ENCODE measurements at places on chromosomes 6 and 20.

DNA sequence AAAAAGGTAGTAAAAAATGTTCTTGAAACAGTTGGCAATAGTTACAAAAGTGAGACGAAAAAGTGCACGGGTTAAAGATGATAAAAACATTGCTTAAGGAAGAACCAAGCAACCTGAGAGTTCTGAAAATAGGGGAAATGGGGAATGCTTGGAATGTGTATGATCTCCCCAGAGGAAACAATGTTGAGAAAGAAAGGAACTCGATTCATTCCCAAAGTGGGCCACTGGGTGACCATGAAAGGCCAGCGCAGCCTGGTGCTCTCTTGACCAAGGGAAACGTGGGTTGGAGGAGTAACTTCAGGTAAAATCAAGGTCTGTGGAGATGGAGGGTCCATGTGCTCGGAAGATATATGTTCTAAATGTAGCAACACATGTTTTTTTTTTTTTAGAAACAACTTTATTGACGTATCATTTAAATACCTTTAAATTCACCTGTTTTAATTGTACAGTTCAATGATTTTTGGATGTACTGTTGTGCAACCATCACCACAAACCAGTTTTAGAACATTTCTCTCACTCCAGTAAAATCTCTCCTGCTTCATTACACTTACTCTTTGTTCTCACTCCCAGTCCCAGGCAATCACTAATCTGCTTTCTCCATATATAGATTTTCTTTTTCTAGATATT is 34.5 kb upstream of the CEP85L start:
- DNase-seq, result no peak

GRCh38 chr6:4451081-4451480 is 315.7 kb upstream of the ECI2 start:
- no peak for DNase-seq

DNA sequence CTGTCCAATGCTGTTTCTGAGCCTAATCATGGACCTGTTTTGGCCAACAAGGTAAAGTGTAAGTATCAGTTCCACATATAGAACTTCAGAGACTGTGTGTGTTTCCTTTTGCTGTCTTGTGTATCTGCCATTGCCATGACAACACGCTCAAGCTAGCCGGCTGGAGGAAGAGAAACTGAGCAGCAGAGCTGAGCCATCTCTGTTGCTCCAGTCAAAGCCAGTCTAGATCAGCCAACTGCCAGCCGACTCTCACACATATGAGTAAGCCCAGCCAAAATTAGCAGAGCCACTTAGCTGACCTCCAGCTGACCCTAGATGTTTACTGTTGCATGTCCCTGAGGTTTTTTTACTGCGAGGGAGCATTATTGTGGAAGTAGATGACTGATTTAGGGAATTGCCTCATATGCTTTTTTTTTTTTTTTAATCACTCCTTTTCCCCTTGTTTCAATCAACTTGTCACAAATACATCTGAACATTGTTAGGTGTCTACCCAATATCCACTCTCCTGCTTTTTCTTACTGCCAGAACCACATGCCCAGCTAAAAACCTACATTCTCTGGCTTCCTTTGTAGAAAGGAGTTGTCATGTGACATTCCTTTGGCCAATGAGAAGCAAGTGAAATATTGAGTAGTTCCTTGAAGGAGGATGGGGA is 304.3 kb upstream of the SUPT3H start:
- peak; percentile 77 for DNase-seq

DNA sequence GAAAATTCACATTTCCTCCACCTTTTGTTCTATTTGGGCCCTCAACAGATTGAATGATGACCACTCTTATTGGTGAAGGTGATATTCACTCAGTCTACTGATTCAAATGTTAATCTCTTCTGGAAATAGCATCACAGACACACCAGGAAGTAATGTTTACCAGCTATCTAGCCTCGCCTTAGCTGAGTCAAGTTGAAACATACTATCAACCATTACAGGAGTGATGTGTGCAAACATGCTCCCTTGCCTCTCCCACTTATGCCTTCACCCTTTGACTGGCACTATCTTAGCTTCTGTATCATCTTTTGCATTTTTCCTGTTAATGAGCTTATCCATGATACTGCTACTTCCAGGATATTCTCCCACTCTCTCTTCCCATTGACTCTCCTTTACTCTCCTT is 191.9 kb downstream of the CENPW start:
- no peak for DNase-seq

DNA sequence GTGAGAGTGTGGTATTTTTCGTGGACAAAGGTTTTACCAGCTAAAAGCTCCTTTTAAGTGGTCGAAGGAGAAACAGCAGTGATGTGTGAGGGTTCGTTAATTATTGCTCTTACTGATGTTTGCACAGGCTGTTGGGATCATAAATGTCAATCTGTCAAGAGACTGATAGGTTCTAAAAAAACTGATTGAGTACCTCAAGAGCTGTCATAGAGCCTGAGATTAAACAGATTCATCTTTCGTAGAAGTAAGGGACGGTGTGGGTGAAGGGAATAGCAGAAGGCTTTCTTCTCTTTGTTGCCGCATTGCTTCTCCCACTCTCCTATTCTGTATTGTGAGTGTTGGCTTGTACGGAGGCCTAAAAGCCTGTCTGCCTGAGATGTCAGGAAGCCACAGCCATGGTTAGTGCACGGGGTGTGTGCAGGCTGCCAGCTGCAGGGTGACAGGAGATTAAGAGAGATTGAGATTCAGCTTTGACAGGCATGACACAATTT is 291.0 kb downstream of the ZFAND3 start:
- no peak for DNase-seq

- peak; percentile 41 for DNase-seq
Measured at GRCh38 chr6:154370545-154370944, 13.9 kb upstream of the IPCEF1 start.

- no peak for DNase-seq
Measured at GRCh38 chr6:444653-445275, 53.2 kb downstream of the IRF4 start.

- no peak for DNase-seq
Measured at GRCh38 chr6:74000666-74001490, 304.9 kb downstream of the CD109 start.

GRCh38 chr20:32908334-32909292 is 49.9 kb downstream of the EFCAB8 start:
- DNase-seq, result no peak

DNA sequence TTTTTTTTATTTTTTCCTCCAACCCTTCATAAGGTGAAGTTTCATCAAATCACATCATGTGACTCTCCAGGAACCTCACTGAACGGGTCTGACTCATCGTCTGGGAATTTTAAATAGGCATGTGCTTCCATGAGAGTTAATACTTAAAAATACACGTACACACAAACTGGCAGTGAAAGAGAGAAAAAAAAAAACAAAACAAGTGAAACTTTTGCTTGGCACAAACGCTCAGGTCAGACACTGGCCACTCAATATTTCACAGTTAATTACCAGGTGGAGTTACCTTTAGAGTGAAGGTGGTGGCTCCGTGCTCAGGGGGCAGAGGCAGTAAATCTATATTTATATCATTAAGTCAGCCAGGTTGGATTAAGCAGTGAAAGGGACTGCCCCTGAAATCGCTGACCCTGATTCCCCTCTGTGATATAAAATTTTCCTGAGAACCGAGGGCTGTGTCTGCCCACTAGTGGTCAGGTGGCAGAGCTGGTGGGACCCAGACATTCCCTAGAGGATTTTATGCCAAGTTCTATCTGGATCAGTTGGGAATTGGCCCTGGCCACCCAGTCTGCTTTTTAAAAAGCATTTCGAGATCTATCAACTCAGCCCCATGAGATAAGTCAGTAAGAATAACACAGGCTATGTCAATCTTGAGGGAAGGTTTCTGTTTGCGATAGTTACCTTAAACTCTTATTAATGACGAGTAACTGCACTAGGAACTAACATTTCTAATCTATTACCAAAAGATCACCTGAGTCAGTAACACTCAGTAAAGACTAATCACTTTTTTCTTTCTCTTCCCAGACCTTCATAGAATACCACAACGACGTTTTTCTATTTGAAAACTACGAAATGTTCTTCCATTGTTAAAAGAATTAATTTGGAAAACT is 259.1 kb downstream of the HDGFL1 start:
- DNase-seq, result peak; percentile 28

DNA sequence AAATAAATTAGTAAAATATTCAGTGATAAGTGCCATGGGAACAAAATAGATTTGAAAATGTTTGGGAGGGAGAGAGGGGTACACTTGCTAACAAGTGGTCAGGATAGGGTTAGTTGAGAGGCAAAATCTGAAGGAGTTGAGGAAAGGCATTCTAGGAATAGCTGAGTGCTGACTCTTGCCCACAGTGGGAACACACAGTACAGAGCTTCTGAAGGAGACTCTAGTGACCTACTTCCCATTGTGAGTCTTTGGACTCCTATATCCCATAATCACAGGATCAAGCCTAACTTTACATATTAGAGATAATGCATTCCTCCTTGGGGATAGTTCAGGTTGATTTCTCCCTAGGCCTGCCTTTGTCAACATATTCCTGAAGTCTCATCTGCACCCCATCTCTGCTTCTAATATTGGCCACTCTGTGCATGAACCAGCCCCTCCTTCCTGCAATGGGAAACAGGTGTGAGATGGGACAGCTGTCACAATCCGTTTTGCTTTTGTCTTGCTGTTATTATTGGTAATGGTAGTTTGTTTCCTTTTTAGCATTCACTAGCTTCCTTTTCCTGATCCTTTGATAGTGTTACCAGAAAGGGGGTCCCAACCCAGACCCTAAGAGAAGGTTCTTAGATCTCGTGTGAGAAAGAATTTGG is 2.6 kb upstream of the TRIM38 start:
- no peak for DNase-seq

GRCh38 chr20:32559753-32560380 is 25.3 kb downstream of the NOL4L start:
- no peak for DNase-seq

Data from GM13977 (cell line).